Upper lobe of right lung (tissue), 1 donor: ENCODE measurements at places on chromosomes 13 and 19.

GRCh38 chr19:29881386-29881785, 60.7 kb upstream of the URI1 start:
- DNase-seq = no peak

DNA sequence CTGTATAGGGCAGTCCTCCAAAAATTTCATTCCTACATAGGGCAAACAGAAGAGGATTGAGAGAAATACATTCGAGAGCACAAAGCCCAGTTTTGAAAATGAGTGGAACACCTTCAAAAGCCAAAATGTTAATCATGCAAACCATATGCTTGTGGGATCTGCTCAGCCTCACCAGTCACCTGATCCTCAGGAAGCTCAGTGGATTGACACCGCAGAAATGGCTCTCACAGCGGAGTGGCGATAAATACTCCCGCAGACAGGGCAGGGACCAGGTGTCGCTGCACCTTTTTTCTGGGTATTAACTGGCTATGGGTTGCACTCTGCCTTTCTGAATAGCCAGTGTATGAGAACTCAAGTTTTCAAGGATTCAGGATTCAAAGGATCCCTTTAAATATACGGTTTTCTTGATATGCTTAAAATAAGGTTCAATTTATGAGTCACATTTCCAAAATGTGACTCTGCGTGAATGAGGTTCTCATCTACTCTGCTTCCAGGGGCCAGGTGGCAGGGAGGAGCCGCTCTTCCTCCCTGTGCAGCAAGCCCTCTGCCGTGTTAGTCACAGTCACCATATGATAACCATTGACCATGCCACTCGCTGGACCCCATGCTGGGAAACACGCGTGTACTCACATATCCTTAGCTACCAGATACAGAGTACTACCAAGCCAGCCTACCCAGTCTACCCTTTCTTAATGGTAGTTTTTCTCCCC, 18.3 kb upstream of the DHRS12 start:
- no peak for DNase-seq

- no peak for DNase-seq
Observed at GRCh38 chr13:45886466-45886865, 34.9 kb upstream of the SIAH3 start.

DNA sequence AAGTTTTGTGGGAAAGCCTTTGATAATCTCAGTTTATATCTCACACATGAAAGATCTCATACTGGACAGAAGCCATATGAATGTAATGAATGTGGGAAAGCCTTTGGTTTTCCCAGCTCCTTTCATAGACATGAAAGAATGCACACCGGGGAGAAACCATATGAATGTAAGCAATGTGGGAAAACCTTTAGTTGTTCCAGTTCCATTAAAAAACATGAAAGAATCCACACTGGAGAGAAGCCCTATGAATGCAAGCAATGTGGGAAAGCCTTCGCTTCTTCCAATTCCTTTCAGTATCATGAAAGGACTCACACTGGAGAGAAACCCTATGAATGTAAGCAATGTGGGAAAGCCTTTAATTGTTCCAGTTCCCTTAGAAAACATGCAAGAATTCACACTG, 54.8 kb downstream of the ZNF627 start:
- no peak for DNase-seq

DNA sequence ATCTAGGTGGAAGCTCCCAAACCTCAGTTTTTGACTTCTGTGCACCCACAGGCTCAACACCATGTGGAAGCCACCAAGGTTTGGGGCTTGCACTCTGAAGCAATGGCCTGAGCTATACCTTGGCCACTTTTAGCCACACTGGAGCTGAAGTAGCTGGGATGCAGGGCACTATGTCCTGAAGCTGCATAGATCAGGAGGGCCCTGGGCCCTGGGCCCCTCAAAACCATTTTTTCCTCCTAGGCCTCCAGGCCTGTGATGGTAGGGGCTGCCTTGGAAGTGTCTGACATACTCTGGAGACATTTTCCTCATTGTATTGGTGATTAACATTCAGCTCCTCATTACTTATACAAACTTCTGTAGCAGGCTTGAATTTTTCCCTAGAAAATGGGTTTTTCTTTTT, 273.7 kb downstream of the FGF9 start:
- no peak for DNase-seq

DNA sequence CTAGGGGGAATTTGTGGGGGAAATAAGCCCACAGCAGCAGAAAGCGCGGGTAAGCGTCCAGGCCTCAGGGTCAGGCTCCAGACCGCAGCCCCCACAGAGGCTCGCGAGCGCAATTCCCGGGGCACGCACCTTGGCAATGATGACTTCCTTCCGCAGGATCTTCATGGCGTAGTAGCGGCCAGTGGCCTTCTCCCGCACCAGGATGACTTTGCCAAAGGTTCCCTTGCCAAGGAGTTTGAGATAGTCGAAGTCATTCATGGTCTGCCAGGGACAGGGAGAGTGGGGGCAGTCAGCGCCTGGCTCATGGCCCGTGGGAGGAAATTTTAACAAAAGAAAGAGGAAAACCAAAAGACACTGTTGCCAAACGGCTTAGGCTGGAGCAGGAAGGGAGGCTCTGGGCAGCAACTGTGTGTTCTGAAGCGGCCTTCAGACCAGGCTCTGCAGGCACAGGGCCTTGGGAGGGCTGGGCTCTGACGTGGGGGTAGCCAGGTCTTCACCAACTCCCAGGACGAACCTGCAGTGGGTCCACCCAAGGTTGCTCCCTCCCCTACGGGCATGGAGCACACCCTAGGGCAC, 15.4 kb upstream of the CCNP start:
- no peak for DNase-seq

- DNase-seq = no peak
Observed at GRCh38 chr13:42298392-42298791, 26.4 kb downstream of the AKAP11 start.
